HFF-Myc (cell line): ENCODE measurements at places on chromosomes 12 and 14.

GRCh38 chr12:87678453-87678852 is 350.7 kb downstream of the C12orf50 start:
- DNase-seq = no peak

DNA sequence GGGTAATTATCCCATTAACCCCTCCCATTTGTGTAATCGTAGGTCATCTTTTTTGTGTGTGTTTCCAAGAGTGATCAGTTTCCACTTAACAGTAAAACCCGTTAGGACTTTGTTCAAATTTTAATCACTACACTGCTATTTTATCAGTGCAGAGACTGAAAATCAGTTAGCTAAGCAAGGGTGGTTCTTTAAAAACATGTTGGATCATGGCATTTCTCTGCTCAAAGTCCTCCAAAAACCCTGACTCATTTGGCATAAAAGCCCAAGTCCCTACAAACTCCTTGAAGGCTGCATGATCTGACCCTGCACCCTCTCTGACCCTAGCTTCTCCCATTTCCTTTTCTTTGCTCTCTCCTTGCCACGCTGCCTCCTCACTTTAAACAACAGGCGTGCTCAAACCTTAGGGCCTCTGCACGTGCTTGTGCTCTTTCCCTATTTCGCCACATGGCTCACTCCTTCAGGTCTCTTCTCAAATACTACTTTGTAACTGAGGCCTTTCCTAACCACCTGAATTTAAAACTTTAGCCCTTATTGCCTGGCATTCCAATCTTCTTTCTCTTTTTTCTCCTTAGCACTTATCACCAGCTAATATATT is 13.2 kb upstream of the OVCH1 start:
- no peak for DNase-seq

GRCh38 chr14:88342980-88343379 is 19.9 kb upstream of the KCNK10 start:
- no peak for DNase-seq

GRCh38 chr14:99260587-99261551 is 11.1 kb downstream of the BCL11B start:
- DNase-seq = no peak

DNA sequence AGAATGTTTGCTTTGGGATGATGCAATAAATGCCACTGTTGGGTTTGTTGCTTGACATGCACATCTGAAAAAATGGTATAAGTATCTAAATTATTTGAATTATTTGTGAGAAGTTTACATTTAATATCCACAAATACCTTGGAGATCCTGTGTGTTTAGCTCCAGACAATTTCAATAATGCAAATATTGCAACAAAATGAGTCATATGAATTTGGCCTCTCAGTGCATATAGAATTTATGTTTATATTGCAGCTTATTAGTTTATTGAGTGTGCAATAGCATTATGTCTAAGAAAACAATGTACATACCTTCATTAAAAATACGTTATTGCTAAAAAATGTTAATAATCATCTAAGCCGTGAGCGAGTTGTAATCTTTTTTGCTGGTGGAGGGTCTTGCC is 153.3 kb downstream of the FSCB start:
- no peak for DNase-seq

GRCh38 chr12:48640428-48640827 is 41.6 kb downstream of the KANSL2 start:
- no peak for DNase-seq

GRCh38 chr12:115337693-115338543 is 653.9 kb upstream of the TBX3 start:
- DNase-seq = peak; percentile 87

DNA sequence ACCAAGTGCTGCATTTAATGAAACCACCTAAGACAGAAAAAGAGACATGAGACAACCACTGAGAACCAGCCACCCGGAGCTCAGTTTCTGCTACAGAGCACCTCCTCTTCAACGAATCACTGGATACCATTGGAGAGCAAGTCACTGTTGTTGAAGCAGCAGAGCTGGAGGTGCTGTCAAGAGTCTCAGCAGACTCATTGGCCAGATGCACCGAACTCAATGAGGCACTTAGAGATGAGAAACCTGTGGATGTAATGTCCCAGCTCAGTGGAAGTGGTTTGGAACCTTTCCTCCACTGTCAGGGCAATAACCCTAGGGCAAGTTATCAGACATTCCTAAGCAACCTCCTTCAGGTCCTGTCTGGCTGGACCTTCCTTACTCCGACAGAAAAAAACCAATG is 13.1 kb downstream of the NPC2 start:
- no peak for DNase-seq

- DNase-seq = no peak
These were observed 72.5 kb upstream of the MYL2 start for GRCh38 chr12:110992909-110993308.

DNA sequence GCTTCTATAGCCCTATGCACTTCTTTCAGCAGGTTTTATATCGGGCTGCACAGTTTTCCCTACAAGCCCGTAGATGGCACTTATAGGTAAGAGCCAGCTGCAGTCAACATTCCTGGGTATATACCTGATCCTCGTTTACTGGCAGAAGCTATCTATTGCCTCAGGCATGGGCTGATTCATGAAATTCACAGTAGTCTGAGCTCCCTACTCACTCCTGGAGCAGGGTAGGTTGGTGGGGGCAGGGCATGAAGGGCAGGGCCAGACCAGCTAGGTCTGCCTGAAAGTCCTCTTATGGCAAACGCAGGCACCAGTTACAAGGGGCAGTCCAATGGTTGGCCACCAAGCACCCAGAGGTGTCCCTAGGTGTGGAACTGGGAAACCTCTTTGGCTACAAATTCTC is 345.8 kb downstream of the RPS29 start:
- no peak for DNase-seq

DNA sequence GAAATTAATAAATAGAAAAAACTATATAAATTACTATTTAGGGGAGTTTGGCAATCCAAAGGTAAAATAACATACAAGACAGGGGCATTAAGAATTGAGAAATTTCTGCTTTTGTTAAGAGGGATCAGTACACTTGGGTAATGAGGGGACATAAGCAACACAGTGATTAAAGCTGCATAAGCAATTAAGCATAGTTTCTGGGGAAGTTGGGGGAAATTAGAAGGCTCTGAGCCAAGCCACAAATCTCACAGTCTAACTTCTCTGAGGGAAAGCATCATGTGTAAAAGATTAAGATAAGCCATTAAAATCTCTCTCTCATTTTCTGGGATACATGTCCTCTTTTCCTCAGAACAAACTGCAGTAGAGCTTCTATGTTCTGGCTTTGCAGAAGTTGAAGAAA is 533.9 kb upstream of the LRFN5 start:
- no peak for DNase-seq

GRCh38 chr14:59900556-59900955 is 19.4 kb upstream of the LRRC9 start:
- DNase-seq = no peak

DNA sequence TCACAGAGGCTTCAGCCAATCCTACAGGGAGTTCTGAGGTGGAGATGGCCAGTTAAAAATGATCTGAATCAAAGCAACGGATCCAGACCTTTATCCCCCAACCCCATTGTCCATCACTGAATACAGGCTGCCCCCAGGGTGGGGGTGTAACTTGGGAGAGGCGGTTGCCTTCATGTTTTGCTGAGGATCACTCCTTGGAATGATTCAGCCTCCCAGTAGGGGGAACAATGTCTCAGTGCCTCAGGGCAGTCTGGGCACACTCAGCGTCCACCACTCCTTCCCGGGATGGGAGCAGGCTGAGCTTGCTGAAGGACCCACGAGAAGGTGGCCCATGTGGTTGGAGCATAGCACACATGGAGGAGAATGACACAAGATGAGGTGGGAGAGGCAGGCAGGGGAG is 60.2 kb downstream of the RFX4 start:
- DNase-seq = no peak

DNA sequence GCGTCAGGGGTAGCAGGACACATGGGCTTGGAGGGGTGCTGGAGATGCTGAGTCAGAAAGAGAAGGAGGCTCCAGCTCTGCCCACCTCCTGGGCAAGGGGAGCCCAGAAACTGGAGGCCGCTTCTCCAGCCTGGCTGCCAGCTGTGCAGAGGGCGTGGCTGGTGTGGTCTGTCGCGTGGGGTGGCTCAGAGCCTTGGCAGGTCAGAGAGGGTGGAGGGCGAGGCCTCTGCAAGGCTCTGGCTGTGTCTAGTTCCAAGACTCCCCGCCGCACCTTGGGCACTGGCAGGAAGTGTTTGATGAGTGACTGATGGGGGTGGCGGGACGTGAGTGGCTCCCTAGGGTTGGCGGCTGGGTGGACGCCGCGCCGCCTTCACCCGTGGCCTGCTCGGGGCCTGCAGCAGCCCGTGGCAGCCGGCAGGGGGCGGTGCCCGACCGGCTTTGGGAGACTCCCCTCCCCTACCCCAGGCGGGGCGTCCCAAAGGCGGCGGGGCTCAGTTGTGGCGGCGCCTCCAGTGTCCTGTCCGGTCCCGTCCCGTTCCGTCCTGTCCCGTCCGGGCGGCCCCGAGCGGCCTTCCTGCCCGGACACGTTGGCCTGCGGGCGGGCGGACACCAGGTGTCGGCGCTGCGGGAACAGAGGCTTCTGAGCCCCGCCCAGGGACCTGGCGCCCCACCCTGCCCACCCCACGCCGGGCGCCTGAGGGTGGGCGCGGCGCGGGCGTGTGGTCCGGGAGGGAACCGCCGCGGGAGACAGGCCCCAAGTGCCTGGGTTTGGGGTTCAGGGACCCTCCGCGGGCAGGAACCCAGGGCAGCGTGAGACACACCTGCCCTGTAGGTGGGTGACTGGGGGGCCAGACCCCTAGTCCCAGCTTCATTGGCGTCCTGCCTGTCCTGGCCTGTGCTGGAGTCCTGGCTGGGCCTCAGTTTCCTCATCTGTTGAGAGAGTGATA is 39.7 kb downstream of the KRT80 start:
- no peak for DNase-seq

DNA sequence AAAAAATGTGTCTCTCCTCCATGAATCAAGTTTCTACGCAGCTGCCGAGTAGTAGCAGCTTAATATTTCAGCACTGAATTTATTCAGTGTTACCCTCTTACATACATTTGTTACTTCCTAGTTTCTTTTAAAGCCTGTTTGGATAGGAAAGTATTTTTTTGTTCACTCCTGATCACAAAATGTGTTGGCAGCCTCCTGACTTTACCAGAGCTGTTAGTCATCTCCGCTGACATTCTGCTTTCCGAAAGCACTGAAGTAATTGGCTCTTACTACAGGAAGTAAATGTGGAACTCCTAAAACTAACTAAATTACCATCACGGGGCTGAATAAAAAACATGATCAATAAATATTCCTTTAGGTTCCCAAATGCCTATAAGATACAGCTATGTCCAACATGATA is 225.5 kb downstream of the EPS8 start:
- DNase-seq = no peak

GRCh38 chr14:104094709-104095425 is 9.4 kb downstream of the ASPG start:
- no peak for DNase-seq

GRCh38 chr12:87171356-87171755 is 857.8 kb downstream of the C12orf50 start:
- no peak for DNase-seq

DNA sequence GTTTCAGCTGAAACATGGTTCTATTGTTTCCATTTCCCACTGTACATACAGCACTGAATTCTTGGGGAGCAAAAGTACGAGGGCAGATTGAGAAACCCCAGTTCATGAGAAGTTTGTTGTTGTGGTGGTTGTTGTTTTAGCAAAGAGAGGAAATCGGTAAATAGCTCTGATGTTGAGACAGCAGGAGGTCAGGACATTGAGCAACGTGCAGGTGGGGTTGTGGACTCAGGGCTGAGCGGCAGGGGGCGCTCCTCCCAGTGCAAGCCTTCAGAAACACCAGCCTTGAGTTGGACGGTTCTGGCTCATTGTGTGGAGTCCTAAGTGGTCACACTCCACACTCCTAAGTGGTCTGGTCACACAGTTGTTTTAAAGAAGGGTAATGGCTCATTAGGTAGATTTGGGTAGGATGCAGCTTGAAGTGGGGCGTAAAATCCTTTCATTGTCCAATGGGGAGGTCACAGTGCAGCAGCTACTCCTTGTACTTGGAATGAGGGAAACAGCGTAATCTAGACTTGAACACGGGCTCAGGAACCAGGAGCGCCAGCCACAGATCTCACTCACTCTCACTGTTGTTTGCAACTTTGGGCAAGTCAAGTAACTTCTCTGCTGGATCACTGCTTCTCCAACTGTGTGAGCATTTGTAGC is 14.5 kb upstream of the PWP1 start:
- no peak for DNase-seq

DNA sequence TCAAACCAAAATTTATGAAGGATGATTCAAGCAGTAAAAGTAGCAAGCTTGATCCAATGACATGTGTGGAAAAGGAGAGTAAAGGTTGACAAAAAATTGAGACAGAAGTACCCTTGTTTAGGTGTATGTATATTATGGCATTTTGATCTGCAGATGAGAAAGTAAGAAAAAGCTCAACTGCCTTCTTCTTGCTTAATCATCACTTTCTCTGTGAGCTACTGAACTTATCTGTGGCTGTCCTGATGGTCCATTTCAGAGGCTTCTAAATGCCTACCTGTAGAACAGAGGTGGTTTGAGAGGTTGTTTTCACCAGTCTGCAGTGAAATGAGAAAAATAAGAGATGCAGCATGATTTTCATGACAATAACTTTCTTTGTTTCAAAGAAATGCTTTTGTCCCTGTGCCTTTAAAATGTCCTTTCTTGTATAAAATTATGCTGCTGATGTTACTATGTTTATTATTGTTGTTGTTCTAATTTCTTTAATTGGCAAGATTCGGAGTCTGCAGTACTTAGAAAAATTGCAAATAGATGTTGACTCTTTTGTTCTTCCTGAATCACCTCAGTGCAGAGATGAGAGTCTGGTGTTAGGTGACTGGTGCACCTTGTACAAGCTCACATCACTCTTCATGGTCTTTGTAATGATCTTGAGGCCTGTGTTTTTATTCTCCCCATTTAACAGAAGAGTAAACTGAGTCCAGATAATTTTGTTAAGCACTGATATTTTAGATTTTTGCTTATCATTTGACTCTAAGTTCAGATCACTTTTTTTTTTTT is 821.9 kb downstream of the VRK1 start:
- DNase-seq = no peak

GRCh38 chr14:75487155-75487671 is 35.1 kb upstream of the BATF start:
- no peak for DNase-seq

DNA sequence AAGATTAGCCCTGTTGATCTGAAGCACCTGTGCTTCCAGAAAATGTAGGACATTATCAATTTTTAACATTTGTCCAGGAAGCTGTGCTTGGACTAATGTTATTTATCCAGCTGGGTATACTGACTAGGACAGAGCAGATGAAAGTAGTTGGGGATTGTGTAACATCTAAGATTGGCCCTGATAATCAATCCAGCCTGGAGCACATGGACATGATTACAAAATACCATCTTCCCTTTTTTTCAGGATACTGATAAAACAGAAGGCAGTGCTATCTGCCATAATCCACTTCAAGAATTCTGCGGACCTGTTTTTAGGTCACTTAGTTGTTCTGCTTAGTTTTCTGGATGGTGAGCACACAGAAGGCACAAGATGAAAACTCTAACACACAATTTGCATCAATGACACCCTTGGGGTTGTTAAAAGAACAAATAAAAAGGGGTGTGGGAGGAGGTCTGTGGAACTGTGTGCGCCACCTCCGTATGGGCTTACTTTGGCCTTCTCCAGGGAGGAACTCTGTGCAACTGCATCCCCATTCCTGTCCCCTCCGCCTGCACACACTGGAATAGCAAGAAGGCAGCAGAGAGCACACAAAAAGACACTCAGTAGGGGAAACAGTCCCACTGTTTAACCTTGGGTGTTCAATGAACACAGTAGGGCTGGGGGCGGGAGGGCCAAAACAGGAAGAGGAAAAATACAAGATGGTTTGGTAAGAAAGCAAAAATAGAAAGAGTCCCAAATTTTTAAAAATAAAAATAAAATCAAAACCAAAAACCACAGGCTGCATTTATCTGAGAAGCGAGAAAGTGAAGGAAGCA is 31.1 kb upstream of the DUSP6 start:
- DNase-seq = no peak
